ENCODE measurements at places on chromosomes 2 and 18. TPM values are rescaled to one million over a fixed set of nuclear protein-coding genes. Genes with fewer than 3 reads are reported as not detected.

DNA sequence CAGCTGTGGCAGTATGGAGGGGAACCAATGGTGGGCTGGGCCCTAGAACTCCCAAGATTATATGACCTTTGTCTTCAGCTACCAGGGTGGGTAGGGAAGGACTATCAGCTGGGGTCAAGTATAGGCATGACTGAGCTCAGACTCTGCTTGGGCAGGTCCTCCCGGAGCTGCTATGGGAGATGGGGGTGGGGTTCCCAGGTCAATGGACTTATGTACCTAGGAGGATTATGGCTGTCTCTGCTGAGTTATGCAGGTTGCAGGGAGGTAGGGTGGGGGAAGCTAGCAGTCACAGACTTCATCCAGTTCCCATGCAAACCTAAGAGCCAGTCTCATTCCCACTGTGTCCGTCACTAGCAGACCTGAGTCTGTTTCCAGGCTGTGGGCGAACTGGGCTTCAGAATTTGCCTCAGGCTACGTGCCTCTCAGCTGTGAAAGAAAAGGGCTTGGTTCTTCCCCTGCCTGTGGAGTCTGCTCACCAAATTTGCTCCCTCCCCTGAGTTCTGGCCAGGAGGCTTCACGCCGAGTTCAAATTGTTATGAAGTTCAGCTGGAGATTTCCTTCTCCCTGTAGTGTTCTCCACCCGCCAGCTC is 985.8 kb upstream of the NRXN1 start:
- no peaks in the 10 kb centered on the region for H3K36me3 ChIP-seq
- H3K4me1 ChIP-seq, result no peaks in the 10 kb centered on the region
- no peak overlapping the region for H3K4me3 ChIP-seq
- H3K27me3 ChIP-seq, result no peaks in the 10 kb centered on the region
- no peak for DNase-seq

- H3K4me3 ChIP-seq, result no peak overlapping the region
- DNase-seq, result no peak
- no peak overlapping the region for H3K27ac ChIP-seq
- peaks cover 2% of the 10 kb centered on the region for H3K4me1 ChIP-seq
- H3K27me3 ChIP-seq, result no peaks in the 10 kb centered on the region
Measured at GRCh38 chr2:159462201-159462785, 154.1 kb downstream of the BAZ2B start.

DNA sequence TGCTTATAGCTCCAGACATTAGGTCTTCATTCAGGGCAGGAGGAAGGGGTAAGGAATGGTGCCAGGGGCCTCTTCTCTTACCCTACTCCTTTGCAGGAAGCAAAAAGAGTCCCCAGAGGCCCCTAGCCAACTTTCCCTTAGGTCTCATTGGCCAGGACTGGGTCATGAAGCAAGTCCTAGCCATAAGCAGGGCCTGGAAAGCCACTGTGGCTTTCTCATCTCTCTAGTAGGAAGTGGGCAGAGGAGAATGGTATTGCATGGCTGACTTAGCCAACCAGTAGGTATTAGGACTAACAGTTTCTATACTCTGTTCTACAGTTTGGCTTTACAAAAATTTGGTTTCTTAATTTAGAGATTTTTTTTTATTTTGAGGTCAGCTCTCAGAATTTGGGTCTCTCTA is 4.8 kb downstream of the FAM228A start:
- DNase-seq, result no peak
- no peaks in the 10 kb centered on the region for H3K36me3 ChIP-seq
- H3K4me3 ChIP-seq, result no peak overlapping the region
- H3K27me3 ChIP-seq, result peaks cover 17% of the 10 kb centered on the region
- H3K27ac ChIP-seq, result no peak overlapping the region
- H3K4me1 ChIP-seq, result peaks cover 3% of the 10 kb centered on the region

DNA sequence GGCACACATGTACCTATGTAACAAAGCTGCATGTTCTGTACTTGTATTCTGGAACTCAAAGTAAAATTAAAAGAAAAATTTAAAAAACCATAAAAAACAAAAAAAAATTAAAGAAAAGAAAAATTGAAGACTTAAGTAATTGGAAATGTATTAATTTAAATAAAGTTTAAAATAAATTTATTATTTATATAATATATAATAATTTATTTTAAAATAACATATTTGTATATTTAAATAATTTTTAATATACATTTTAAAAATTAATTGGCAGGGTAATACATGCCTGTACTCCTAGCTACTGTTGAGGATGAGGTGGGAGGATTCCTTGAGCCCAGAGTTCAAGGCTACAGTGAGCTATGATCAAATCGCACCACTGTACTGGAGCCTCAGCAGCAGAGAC is 1830.6 kb upstream of the CELF4 start:
- no peaks in the 10 kb centered on the region for H3K27me3 ChIP-seq
- H3K4me3 ChIP-seq, result no peak overlapping the region
- DNase-seq, result no peak
- H3K4me1 ChIP-seq, result no peaks in the 10 kb centered on the region

GRCh38 chr2:2229626-2230432 is 101.2 kb downstream of the MYT1L start:
- DNase-seq, result no peak
- H3K4me1 ChIP-seq, result no peaks in the 10 kb centered on the region
- no peaks in the 10 kb centered on the region for H3K36me3 ChIP-seq
- H3K27ac ChIP-seq, result no peak overlapping the region

- DNase-seq, result no peak
- no peak overlapping the region for H3K27ac ChIP-seq
- peaks cover 2% of the 10 kb centered on the region for H3K4me1 ChIP-seq
- H3K36me3 ChIP-seq, result no peaks in the 10 kb centered on the region
- peaks cover 17% of the 10 kb centered on the region for H3K27me3 ChIP-seq
Measured at GRCh38 chr2:237154884-237155851, 69.5 kb downstream of the COPS8 start.

GRCh38 chr2:102841107-102841840 is 79.4 kb downstream of the TMEM182 start:
- H3K4me3 ChIP-seq, result no peak overlapping the region
- H3K27ac ChIP-seq, result no peak overlapping the region
- peaks cover 4% of the 10 kb centered on the region for H3K4me1 ChIP-seq

DNA sequence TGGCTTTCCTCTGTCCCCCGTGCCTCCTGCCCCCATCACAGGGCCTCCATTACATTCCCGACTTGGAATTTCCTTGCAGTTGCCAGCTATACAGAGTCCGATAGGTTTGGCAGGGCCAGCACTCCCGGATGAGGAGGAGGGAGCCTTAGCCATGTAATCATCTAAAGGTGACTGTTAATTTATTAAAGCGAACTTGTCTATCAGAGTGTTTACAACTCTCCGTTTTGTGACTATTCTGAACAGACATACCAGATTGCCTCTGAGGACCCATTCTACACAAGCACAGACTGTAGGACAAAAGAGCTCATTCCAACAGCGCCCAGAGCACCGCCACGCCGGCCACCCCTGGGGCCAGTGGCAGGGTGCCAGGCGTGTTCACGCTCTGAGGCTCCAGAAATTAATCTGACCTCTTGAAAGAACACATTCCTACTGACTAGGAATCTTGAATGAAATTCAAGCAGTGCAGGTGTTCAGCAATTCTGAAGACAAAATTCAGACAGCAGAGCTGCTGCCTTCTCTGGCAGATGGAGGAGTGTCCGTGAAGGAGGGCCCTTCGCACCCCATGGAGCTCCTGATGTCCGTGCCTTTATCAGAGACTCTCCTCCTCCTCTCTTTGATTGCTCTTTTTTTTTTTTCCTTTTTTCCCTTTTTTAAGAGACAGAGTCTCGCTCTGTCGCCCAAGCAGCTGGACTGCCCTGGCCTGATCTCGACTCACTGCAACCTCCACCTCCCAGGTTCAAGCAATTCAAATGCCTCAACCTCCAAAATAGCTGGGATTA is 58.1 kb upstream of the RALBP1 start:
- DNase-seq, result no peak
- no peak overlapping the region for H3K4me3 ChIP-seq
- H3K27ac ChIP-seq, result no peak overlapping the region
- H3K36me3 ChIP-seq, result no peaks in the 10 kb centered on the region
- H3K4me1 ChIP-seq, result no peaks in the 10 kb centered on the region

- DNase-seq, result no peak
- peaks cover 1% of the 10 kb centered on the region for H3K4me1 ChIP-seq
- no peak overlapping the region for H3K27ac ChIP-seq
- peaks cover 92% of the 10 kb centered on the region for H3K27me3 ChIP-seq
- H3K36me3 ChIP-seq, result no peaks in the 10 kb centered on the region
- no peak overlapping the region for H3K4me3 ChIP-seq
Measured at GRCh38 chr2:113273027-113273551, 5.6 kb downstream of the PAX8 start.

GRCh38 chr2:319059-319600 is 31.2 kb upstream of the ALKAL2 start:
- H3K36me3 ChIP-seq, result no peaks in the 10 kb centered on the region
- peaks cover 2% of the 10 kb centered on the region for H3K4me1 ChIP-seq
- peak overlapping the region; percentile 8 for H3K27ac ChIP-seq
- DNase-seq, result no peak
- H3K27me3 ChIP-seq, result peaks cover 7% of the 10 kb centered on the region
- no peak overlapping the region for H3K4me3 ChIP-seq

GRCh38 chr2:37205689-37206341 is 9.5 kb downstream of the CEBPZOS start:
- H3K4me3 ChIP-seq, result no peak overlapping the region
- peak overlapping the region; percentile 71 for H3K27ac ChIP-seq
- H3K36me3 ChIP-seq, result peaks cover 74% of the 10 kb centered on the region

GRCh38 chr18:21369146-21369545 is 127.1 kb downstream of the GREB1L start:
- no peak overlapping the region for H3K4me3 ChIP-seq
- peaks cover 2% of the 10 kb centered on the region for H3K36me3 ChIP-seq
- H3K27ac ChIP-seq, result peak overlapping the region; percentile 30
- H3K4me1 ChIP-seq, result peaks cover 18% of the 10 kb centered on the region
- DNase-seq, result no peak

- peak overlapping the region; percentile 45 for H3K27ac ChIP-seq
- no peaks in the 10 kb centered on the region for H3K27me3 ChIP-seq
- H3K4me1 ChIP-seq, result no peaks in the 10 kb centered on the region
Measured at GRCh38 chr18:21593540-21594257, 6.8 kb downstream of the ESCO1 start.

DNA sequence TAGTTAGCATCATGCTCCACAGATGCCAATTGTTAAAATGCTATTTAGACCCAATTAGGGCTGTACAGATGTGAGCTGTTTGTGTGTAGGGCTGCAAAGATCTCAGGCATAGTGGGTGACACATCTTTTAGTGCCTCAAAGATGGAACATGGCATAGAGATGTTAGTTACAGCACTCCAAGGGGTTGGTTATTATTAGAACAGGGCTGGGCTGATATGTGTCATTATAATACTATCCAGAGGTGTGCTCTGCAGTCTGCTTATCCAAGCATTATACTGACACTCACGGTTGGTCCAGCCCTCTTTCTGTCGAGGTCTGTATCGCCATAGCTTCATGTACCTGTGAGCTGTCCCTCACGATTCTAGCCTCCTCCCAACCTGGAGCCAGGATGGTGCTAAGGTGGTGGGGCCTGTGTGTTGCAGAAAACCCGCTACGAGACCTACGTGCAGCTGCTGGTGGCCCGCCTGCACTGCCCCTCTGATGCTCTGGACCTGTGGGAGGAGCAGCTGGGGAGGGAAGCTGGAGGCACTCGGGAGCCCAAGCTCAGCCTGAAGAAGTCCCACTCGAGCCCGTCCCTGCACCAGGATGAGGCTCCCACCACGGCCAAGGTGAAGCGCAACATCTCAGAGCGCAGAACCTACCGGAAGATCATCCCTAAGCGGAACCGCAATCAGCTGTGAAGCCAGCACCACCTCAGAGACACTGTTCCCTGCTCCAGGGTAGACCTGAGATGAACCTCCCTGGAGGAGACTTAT is 27.1 kb downstream of the PSD4 start:
- H3K27ac ChIP-seq, result no peak overlapping the region
- peaks cover 3% of the 10 kb centered on the region for H3K36me3 ChIP-seq
- H3K4me3 ChIP-seq, result no peak overlapping the region
- H3K4me1 ChIP-seq, result no peaks in the 10 kb centered on the region

DNA sequence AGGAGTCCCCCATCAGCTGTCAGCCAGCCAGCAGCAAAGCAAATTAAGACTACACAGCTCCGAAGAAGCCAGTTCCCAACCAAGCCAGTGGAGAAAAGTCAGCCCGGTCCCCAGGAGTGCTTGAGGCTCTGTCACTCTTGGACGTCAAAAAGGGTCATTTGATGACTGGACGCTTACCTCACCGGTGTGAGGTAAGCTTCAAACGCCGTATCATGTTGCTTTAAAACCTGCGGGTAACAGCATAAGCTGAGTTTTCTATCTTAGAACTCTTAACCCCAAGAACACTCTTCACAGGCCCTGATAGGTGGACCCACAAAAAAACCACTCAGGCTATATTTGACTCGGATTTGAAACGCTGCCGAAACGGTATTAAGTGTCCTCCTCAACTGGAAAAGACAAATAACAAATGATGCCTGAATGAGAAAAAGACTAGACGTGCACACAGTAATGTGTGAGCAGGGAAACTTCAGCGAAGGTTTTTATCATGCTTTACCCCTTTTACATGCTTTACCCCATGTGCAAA is 682 bp upstream of the LNPK start:
- DNase-seq, result no peak
- peaks cover 21% of the 10 kb centered on the region for H3K4me1 ChIP-seq
- H3K27me3 ChIP-seq, result peaks cover 5% of the 10 kb centered on the region
- peak overlapping the region; percentile 96 for H3K27ac ChIP-seq

DNA sequence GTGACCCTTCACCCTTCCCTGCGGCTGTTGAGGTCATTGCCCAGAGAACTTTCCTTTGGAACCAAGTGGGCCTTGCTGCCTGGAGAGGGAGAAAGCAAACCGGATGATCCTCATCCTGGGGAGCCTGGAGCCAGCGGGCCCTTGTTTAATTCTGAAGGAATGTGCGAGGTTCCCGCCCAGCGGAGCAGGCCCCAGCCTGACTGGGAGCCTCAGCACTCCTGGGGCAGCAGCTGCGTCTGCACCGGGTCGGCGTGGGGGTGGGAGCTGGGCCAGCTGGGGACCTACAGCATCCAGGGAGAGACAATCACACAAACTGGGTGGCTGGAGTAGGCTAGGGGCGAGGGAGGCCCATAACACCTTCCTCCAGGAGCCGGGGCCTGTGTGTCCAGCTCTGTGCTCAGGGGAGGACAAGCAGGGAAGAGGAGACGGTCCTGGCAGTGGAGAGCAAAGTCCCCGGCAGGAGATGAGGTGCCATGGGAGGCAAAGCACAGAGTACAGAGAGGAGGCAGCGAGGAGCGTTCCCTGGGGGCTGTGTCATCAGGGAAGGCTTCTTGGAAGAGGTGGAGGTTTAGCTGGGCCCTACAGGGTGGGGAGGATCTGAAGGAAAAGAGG is 61.9 kb upstream of the HAAO start:
- DNase-seq, result no peak
- no peak overlapping the region for H3K4me3 ChIP-seq
- H3K36me3 ChIP-seq, result no peaks in the 10 kb centered on the region

GRCh38 chr2:50957896-50958295 is 74.0 kb downstream of the NRXN1 start:
- H3K4me3 ChIP-seq, result no peak overlapping the region
- no peaks in the 10 kb centered on the region for H3K4me1 ChIP-seq
- DNase-seq, result no peak
- H3K27ac ChIP-seq, result no peak overlapping the region
- H3K27me3 ChIP-seq, result no peaks in the 10 kb centered on the region

GRCh38 chr18:32937066-32937465 is 164.2 kb upstream of the KLHL14 start:
- peaks cover 9% of the 10 kb centered on the region for H3K4me1 ChIP-seq
- H3K27me3 ChIP-seq, result peaks cover 6% of the 10 kb centered on the region
- H3K36me3 ChIP-seq, result no peaks in the 10 kb centered on the region
- no peak overlapping the region for H3K4me3 ChIP-seq

Gene OSR1
- total RNA-seq, result 10.3 TPM

Gene C1QL2
- total RNA-seq, result 0.14 TPM

Gene KDSR
- total RNA-seq, result 38.1 TPM

Gene MC5R
- not detected for total RNA-seq

Gene TCF23
- total RNA-seq, result not detected

Gene CSRNP3
- total RNA-seq, result 10.7 TPM

Gene RNF103
- total RNA-seq, result 22.8 TPM

Gene IGFBP5
- 75.3 TPM for total RNA-seq

Gene SAG
- not detected for total RNA-seq

Gene GULP1
- 35.3 TPM for total RNA-seq
